Upper lobe of right lung (tissue), 1 donor: ENCODE measurements at places on chromosomes 7 and 10. TPM values are rescaled to one million over a fixed set of nuclear protein-coding genes. Genes with fewer than 3 reads are reported as not detected.

DNA sequence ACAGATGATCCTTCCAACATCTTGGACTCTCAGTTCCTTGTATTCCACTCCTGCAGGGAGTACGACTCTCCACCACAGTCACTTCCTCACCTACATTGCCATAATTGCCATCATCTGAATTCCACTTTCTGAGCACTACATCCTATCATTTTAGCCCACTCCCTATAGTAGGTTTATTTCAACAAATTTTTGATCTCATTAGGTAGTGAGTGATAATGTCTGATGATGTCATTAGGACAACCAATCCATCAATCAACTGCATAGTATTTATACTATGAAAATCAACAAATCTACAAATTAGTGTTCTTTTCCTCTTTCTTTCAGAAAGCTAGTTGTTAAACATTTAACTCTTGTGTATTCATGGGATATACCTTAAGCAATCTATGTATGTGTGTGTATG lies 13.7 kb upstream of the TRA2A start:
- DNase-seq = no peak

GRCh38 chr7:76514926-76515771 lies 4.8 kb downstream of the UPK3B start:
- no peak for DNase-seq

- DNase-seq = no peak
These were observed 248.4 kb upstream of the KLF6 start for GRCh38 chr10:4033341-4033896.

- DNase-seq = no peak
These were observed 149.2 kb downstream of the PLPP4 start for GRCh38 chr10:120606051-120606764.

GRCh38 chr10:101655570-101655969 lies 39.4 kb downstream of the FBXW4 start:
- no peak for DNase-seq

CLDN4 gene
- total RNA-seq = 103 TPM

GRCh38 chr10:43419997-43420368 lies 11.0 kb upstream of the HNRNPF start:
- no peak for DNase-seq

DNA sequence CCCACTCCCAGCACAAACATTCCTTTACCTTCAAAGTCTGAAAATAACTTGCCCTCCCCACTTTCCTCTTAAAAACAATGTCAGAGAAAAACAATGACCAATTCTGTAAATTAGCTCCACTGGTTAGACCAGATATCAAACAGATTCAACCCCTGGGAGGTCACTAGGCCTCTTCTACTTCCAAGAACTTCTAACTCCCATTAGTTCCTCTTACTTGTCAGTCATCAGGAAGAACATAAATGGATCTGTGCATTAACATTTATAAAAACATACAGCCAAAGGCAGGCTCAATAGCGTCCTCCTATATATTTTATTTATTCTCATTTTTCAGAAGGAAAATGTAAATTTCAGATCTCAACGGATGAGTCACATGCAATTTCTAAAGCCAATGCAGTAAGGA lies 2.2 kb downstream of the ELAPOR2 start:
- no peak for DNase-seq

GRCh38 chr7:69593511-69593910 lies 4.8 kb upstream of the AUTS2 start:
- DNase-seq = no peak

DNA sequence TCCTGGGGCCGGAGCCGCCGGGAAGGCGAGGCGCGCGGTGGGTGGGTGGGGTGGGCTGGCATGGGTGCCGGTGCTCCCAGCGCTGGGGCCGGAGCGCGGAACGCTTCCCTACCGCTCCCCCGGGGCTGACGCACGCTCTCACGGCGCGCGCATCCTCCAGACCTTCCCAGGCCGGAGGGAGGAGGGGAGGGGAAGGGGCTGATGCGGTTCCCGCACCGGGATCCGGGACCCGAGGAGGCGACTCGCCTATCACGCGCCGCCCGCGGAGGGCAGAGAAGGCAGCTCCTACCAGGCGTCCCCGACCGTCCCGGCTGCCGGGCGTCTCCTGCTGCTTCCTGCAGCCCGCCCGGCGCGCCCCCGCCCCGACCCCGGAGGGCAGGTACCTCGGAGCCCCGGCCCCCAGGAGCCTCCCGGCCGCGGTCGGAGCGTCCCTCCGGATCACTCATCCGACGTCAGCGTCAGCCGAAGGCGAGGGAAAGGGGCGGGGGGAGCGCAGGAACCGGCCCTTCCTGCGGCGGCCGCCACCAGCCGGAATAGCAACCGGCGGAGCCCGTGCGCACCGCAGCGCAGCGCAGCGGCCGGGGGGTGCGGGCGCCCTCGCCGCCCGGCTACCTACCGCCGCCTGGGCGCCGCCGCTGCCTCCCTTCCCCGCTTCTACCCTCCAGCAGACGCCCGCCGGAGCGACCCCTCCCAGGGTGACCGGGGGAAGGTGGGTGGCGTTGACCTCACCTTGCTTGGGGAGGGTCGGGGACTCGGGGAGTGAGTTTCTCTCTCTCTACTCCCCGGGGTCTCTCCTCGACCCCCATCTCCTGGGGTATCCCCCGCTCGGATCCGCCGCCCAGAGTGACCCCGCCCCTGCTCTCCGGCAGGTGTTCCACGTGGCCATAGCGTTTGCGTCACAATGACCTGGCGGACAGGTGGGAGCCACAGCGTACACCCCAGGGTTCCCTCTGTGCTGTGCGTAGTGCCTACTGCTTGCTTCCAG lies at the start of gene ICA1:
Gene ICA1 (minus strand): TSS at position 457 of the 985 bp plus-strand sequence. CDS start 26,241 bp downstream, outside the sequence.
- DNase-seq = peak; percentile 90

DNA sequence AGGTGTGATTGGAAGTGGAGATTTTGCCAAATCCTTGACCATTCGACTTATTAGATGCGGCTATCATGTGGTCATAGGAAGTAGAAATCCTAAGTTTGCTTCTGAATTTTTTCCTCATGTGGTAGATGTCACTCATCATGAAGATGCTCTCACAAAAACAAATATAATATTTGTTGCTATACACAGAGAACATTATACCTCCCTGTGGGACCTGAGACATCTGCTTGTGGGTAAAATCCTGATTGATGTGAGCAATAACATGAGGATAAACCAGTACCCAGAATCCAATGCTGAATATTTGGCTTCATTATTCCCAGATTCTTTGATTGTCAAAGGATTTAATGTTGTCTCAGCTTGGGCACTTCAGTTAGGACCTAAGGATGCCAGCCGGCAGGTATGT lies 13.6 kb downstream of the STEAP2 start:
- no peak for DNase-seq

GRCh38 chr10:12869427-12869826 lies 132.1 kb downstream of the CCDC3 start:
- DNase-seq = no peak

DNA sequence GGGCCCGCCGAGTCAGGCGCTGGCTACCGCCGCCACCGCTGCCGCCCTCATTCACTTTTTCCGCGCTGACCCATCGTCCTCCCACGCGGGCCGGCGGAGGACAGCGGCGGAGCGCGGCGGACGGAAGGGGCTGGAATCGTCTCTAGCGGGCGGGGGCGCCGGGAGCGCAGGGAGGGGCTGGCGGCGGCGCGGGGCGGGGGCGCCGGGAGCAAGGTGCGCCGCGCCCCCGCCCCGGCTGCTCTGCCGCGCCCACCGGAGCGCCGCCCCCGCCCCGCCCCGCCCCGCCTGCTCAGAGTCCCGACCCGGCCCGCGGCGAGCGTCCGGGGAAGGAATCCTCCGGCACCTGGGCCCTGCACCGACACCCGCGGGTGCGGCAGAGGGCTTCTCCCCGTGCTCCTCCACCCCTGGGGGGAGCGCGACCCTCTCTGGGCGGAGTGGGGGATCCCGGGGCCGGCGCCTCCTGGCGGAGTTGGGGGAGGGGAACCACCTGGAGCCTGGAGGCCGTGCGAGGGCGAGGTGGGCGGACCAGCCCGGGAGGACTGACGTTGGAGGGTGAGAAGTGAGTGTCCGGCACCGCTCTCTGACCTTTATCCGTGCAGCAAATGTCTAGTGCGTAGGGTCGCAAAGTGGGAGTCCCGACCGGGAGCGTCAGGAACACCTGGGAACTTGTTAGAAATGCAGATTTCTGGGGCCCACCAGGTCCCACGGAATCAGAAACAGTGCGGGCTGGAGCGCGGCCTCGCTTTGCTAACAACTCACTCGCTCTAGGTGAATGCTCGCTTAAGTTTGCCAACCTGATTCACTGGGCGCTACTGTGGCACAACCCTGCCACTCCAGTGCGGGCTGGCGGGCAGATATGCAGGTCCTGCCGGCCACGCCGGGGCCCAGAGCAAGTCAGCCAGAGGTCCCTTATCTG lies at the start of gene COBL:
Gene COBL (minus strand): TSS at position 144 of the 916 bp plus-strand sequence. CDS start 176 bp downstream, outside the sequence.
- peak; percentile 82 for DNase-seq

DNA sequence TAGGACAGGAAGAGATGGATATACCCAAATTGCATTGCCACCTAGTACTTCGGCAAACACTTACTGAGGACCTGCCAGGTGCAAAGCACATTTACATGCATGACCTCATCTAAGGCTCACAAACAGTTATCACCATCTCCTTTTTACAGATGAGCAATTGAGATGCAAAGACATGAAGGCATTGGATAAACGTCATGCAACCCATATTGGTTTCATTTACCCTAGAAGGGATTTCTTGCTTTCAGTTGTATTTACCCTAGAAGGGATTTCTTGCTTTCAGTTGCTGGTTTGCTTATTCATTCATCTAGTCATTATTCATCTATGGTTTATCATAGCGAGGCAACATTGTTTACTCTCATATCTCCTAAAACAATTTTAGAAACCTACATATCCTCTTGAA lies 52.2 kb downstream of the STEAP1B start:
- DNase-seq = no peak

- DNase-seq = no peak
These were observed 149.0 kb upstream of the STEAP4 start for GRCh38 chr7:88455696-88456095.

DNA sequence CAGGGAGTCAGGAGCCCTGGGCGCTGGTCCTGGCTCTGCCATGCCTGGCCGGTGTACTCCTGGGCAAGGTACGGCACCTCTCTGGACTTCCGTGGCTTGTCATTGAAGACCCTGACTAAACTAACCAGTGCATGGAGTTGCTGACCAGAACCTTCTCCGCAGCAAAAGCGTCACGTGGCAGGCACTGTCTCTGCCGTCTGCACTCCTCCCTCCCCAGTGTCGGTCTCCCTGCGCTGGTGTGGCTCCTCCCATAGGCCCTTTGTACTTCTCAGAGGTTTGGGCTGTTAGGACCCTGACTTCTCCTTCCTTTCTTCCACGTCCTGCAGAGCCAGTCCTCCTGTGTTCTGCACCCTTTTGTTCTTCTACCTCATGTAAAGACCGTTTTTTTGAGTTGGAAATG lies 100.6 kb upstream of the CREB5 start:
- no peak for DNase-seq

OSBPL3 gene
- total RNA-seq = 23.7 TPM

LEP gene
- total RNA-seq = not detected

CPVL gene
- 31.9 TPM for total RNA-seq

DNA sequence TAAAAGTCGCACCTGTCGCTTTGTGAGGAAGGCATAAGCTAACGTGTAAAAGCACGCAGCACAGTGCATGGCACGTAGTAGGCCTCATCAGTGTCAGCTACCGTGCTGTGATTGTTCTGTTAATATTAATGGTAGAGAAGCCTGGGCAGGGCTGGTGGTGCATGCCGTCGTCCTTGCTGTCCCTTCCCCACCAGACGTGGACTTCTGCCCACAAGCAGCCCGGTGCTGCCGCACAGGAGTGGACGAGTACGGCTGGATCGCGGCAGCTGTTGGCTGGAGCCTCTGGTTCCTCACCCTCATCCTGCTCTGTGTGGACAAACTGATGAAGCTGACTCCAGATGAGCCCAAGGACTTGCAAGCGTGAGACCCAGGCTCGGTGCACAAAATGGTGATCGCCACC lies 4.7 kb upstream of the ATP6V0A4 start:
- DNase-seq = no peak

DNA sequence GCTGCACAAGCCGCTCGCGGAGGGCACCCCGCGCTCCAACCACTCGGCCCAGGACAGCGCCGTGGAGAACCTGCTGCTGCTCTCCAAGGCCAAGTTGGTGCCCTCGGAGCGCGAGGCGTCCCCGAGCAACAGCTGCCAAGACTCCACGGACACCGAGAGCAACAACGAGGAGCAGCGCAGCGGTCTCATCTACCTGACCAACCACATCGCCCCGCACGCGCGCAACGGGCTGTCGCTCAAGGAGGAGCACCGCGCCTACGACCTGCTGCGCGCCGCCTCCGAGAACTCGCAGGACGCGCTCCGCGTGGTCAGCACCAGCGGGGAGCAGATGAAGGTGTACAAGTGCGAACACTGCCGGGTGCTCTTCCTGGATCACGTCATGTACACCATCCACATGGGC lies 50.0 kb downstream of the FIGNL1 start:
- DNase-seq = no peak

GRCh38 chr7:122354656-122355055 lies 50.1 kb upstream of the FEZF1 start:
- no peak for DNase-seq
